ENCODE measurements at places on chromosomes 4 and X.
A peak's percentile ranks its signal among the peaks of the same experiment; 100 is the strongest.

GRCh38 chrX:72122621-72123337 is 8.9 kb downstream of the RTL5 start:
- H3K27ac ChIP-seq, result no peak overlapping the region
- H3K4me3 ChIP-seq, result no peak overlapping the region
- no peak for DNase-seq
- H3K27me3 ChIP-seq, result peaks cover 39% of the 10 kb centered on the region
- peaks cover 14% of the 10 kb centered on the region for H3K4me1 ChIP-seq

DNA sequence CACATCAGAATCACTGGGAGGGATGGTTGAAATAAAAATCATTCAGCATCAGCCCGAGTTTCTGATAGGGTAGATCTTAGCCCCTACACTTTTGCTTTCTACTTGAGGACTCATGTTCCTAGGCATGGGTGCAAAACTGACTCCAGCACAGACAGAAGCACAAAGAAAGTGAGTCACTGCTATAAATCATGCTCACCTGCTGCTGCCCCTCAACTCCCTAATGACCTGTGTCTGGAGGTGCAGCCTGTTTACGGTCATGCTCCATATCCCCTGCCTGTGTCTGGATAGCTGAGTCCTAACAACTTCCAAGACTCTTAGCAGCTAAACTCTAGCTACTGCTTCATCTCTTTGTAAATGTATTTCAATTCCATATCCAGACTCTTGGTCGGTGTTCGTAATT is 57.8 kb downstream of the ADGRA3 start:
- no peaks in the 10 kb centered on the region for H3K4me1 ChIP-seq
- no peak overlapping the region for H3K4me3 ChIP-seq
- no peaks in the 10 kb centered on the region for H3K36me3 ChIP-seq

DNA sequence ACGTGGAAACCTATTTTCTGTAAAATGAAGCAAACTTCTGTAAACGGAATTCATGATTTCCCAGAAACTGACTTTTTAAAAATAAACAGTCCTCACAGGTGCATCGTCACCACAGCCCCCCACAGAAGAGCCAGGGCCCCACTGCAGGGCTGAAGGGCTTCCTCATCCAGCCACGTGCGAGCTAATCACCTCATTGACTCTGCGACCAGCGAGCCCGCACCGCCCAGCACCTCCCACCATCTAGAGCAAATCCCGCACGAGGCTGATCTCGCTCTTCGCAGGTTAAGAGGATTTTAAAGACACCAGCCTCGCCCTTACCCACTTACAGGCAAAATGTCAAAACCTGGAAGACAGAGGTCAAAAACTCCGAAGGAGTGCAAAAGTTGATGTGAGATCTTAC is 14.8 kb downstream of the PPP2R3B start:
- H3K4me3 ChIP-seq, result peak overlapping the region; percentile 70
- peaks cover 44% of the 10 kb centered on the region for H3K27me3 ChIP-seq
- DNase-seq, result no peak
- H3K27ac ChIP-seq, result no peak overlapping the region
- peaks cover 12% of the 10 kb centered on the region for H3K4me1 ChIP-seq

- H3K36me3 ChIP-seq, result no peaks in the 10 kb centered on the region
- no peaks in the 10 kb centered on the region for H3K4me1 ChIP-seq
- no peak for DNase-seq
- no peak overlapping the region for H3K27ac ChIP-seq
- peaks cover 2% of the 10 kb centered on the region for H3K27me3 ChIP-seq
These were observed 112.8 kb upstream of the LRPAP1 start for GRCh38 chr4:3644849-3645627.

DNA sequence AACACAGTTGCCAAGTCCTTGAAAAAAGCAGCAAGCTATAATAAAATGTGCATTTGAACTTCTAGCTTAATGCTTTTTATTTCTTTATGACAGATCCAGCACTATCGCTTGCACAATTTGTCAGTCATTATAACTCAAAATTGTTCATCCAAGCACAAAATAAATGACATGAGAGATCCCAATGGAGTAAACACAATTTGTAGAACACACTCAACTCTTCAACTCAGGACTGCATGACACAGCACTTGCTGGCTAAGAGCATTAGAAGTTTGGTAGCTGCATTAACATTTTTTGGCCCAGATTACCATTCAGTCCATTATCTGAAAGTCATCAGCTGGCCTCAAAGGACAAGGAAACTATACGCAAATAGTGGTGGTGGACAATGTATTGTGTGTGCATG is 530.1 kb downstream of the INPP4B start:
- H3K27me3 ChIP-seq, result no peaks in the 10 kb centered on the region
- H3K4me1 ChIP-seq, result peaks cover 29% of the 10 kb centered on the region
- H3K36me3 ChIP-seq, result peaks cover 60% of the 10 kb centered on the region
- H3K4me3 ChIP-seq, result no peak overlapping the region
- no peak for DNase-seq

DNA sequence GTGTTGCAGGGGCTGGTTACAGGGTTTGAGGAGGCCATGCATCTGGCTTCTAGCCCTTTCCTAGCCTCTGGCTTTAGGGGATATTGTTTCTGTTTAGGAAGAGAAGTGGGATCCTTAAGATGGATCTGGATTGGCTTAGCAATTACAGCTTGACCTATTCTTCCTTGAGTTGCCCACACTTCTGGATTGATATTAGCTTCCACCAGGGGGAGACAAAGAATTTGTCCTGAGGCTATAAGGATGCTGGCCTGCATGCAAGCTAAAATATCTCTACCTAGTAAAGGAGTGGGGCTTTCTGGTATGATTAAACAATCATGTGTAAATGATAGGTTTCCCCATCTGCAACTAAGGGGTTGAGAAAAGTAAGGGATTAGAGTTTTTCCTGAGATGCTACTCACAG is 117.2 kb downstream of the TEX13C start:
- no peaks in the 10 kb centered on the region for H3K36me3 ChIP-seq
- H3K4me3 ChIP-seq, result no peak overlapping the region
- DNase-seq, result no peak
- no peaks in the 10 kb centered on the region for H3K4me1 ChIP-seq
- no peak overlapping the region for H3K27ac ChIP-seq

GRCh38 chr4:26866781-26867180 is 6.1 kb downstream of the STIM2 start:
- DNase-seq, result no peak
- H3K4me1 ChIP-seq, result peaks cover 54% of the 10 kb centered on the region
- H3K27me3 ChIP-seq, result no peaks in the 10 kb centered on the region
- H3K27ac ChIP-seq, result peak overlapping the region; percentile 21

DNA sequence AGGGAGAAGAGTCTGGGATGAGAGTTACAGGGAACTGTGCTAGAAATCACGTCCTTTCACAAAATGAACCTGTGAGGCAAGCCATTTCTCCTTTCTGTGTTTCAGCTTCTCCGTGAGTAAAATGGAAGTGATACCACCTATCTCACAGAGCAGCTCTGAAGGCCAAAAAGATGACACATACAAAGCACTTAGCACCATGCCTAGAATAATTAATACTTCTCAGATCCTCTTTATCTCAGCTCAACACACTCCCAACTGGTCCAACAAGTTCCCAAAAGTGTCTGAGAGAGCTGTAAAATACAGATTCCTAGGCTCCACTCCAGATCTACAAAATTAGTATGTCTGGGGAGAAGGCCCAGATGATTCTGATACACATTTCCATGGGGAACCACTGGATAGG is 38.3 kb downstream of the LHFPL1 start:
- no peak overlapping the region for H3K4me3 ChIP-seq
- H3K36me3 ChIP-seq, result peaks cover 3% of the 10 kb centered on the region
- no peak overlapping the region for H3K27ac ChIP-seq
- peaks cover 15% of the 10 kb centered on the region for H3K4me1 ChIP-seq
- no peak for DNase-seq
